ENCODE measurements at places on chromosomes 7 and 10.

- no peak for DNase-seq
Observed at GRCh38 chr10:132066812-132067211, 1.1 kb downstream of the JAKMIP3 start.

DNA sequence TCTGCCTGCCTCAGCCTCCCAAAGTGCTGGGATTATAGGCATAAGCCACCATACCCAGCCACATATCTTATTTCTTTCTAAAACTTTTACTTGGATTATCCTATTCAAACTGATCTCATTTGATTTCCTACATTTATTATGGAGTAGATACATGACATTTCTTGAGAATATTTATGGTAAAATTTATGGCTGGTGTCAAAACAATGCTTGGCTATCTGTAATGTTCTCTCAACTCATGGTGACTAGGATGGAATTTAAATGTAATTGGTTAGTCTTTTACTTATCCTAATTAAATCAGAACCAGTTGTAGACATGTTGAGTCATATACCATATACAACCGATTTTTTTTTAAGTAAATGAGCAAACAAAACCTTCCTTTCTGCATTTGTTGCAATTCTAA, 4.1 kb downstream of the NUP42 start:
- no peak for DNase-seq

DNA sequence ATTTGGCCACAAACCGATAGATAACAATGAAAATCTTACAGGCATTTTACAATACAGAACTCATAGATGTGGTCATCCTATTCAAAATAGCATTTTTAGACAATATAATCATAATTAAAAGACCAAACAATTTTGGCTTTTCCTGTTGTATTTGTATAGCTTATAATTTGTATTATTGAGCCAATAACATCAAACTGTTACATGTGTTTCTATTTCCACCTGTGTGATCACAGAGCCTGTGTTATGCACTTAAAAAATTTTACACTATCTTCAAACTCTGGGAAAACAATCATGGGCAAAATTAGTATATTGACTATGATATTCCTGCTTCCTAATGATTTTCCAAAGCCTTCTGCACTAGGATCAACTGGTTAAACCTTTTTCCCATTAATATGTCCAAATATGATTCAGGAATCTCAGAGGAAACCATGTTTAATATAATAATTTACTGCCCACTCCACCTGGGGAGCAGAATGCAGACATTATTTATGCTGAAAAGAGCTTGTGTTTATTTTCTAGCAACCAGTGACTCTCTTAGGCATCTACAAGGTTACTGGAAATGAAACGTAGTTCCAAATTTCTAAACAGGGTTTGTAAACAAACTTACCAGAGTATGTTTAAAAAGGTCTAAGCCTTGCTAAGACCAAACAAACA, 1.7 kb downstream of the RHOBTB1 start:
- no peak for DNase-seq

DNA sequence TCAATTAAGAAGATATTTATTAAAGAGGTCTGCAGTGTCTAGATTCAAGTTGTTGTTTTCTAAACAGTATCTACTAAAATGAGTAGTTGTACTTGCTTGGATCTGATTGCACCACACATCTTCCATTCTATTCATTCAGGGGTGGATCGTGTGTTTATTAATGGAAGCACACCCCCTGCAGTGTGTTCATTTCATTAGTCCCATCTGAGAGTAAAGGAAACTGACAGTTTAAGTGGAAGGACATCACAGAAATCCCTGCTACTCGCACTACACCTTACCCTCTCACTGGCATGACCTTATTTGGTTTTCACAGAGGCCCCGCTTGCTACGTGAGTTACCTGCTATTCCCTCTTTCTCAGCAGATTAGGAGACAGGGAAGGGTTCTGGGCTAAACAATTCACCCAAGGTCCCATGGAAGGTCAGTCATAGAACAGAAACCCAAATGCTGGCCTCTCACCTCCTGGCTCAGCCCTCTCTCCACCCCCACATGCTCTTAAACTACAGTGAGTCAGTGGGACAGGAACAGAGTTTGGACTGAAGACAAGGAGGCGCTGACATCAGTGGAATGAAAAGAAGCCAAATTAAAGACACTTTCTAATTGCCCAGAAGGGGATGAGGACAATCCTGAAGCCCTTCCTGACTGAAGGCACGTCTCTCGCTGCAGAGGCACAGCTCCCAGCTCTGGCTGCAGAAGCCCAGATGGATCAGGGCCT, 369.2 kb upstream of the NRP1 start:
- no peak for DNase-seq

DNA sequence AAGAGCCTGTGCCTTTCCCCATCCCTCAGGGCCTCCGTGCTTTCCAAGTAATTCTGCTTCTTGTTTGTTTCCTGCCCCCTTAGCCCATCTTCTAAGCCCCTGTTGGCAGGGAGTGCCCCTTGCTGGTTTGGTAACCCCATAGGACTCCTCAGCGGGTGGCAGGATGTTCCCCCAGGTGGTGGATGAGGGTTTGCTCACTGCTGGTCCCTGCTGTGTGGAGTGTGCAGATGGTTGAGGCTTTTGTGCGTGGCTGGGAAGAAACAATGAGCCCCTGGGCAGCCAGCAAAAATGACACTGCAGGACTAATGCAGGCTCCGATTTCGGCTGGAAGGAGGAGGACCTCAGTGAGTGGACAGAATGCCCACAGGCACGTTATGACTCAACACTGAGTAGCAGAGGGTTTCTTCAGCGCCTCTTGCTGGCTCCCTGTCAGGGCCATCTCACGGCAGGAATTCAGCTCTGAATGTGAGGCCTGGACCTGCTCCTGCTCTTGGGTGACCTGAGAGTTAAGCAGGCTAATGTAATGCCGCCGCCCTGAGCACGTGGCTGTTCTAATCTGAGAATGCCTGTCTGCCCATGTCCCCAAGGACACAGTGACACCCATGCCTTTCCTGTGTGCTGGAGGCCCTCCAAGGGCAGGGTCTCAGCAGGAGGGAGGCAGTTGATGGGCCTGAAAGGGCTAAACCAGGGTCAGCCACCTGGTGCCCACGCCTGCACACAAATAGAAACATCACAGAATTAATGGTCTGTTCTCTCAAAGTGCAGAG, 16.6 kb downstream of the BAG3 start:
- no peak for DNase-seq

- DNase-seq = no peak
Observed at GRCh38 chr10:27319752-27320431, 79.3 kb upstream of the ACBD5 start.

DNA sequence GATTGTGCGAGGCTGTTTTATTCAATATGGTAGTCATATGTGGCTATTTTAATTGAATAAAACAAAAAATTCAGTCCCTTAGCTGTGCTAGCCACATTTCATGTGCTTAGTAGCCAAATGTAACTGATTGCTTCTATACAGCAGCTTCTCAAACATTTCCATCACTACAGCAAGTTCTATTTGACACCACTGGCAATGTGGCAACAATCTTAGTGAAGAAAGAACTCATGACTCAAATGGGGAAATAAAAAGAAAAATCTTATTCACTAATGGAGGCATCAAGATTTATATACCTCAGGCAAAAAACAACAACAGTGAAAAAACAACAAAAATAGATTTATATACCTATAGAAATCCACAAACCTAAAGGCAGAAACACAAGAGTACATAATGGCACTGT, 17.9 kb downstream of the SEM1 start:
- DNase-seq = no peak

DNA sequence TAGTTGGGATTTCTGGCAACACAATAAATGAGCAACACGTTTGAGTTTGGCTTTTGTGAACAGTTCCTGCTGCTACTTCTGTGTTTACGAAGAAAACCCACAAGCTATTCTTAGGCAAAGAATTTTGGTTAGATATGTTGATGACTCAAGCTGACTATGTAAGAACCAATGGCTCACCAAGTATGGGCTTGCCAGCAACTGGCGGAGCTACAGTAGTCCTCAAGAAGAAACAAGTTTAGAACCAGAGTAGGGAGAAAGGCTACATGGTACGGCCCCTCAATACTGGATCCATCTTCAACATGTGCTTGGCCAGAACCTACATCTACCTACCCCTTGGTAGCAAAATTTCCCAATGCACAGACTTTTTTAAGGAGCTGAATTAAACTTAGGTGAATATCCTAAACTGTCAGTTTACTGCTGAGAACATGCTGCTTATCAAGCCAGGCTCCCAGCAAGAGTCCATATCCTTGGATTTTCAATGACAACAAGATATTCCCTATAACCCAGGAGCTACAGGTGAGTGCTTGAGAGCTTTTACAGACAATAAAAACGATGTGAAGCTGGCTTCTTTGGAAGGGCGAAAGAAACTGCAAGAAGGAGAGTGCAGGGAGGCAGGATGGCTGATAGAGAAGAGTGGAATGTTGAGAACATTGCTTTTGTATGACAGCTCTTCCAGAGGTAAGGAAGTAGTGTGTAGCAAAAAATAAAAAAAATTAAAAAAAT, 74.3 kb upstream of the ASAH2 start:
- DNase-seq = no peak

GRCh38 chr7:135755351-135755753, 6.7 kb upstream of the FAM180A start:
- DNase-seq = no peak

DNA sequence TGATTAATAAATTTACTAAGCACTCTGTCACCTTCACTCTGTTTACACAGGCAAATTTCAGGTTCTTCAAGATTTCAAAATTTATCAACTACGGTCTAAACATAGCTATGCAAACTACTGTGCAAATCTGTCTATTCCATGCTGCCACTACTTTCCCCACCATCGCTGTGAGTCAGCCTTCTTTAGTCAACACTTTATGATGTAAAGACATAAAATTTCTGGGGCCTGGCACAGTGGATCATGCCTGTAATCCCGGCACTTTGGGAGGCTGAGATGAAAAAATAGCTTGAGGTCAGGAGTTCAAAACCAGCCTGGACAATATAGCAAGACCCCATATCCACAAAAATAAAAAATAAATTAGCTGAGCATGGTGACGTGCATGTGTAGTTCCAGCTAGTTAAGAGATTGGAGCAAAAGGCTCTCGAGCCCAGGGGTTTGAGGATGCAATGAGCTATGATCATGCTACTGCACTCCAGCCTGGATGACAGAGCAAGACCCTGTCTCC, 42.6 kb downstream of the CNOT4 start:
- DNase-seq = no peak

GRCh38 chr10:34773636-34774630, 41.2 kb downstream of the PARD3 start:
- DNase-seq = no peak

Measured in cortex of kidney (tissue), 1 donor.